Testis (tissue), 5 donors: ENCODE measurements at places on chromosomes 2 and 18. TPM values are rescaled to one million over a fixed set of nuclear protein-coding genes. Genes with fewer than 3 reads are reported as not detected.

Gene DSG2
- 8.6 TPM for polyA plus RNA-seq

Gene SIGLEC15
- 0.20 TPM for polyA plus RNA-seq

Gene SLC23A3
- polyA plus RNA-seq: 0.42 TPM

Gene SERPINB10
- not detected for polyA plus RNA-seq

Gene DES
- polyA plus RNA-seq: 199 TPM

Gene SPATA3
- polyA plus RNA-seq: 211 TPM

Gene CDH2
- 98.6 TPM for polyA plus RNA-seq

Gene FER1L5
- polyA plus RNA-seq: 15.0 TPM

Gene MYL12A
- 219 TPM for polyA plus RNA-seq

Gene ASB18
- 0.67 TPM for polyA plus RNA-seq

Gene LHCGR
- 2.1 TPM for polyA plus RNA-seq

Gene FSHR
- polyA plus RNA-seq: 8.8 TPM

Gene DCDC2C
- polyA plus RNA-seq: 9.9 TPM

Gene LRRTM1
- polyA plus RNA-seq: 1.1 TPM

Gene MC5R
- not detected for polyA plus RNA-seq

Gene ZNF2
- 7.1 TPM for polyA plus RNA-seq

Gene CYRIA
- polyA plus RNA-seq: 4.8 TPM

Gene PLA2R1
- 3.4 TPM for polyA plus RNA-seq

Gene CGREF1
- polyA plus RNA-seq: 7.4 TPM

Gene RUFY4
- polyA plus RNA-seq: 0.17 TPM

Gene DSG1
- polyA plus RNA-seq: 5.4 TPM

Gene CAPG
- polyA plus RNA-seq: 74.5 TPM

Gene XRCC5
- 145 TPM for polyA plus RNA-seq

Gene SH3BP4
- polyA plus RNA-seq: 33.3 TPM

Gene CYP27A1
- polyA plus RNA-seq: 30.2 TPM

Gene GAREM2
- 4.6 TPM for polyA plus RNA-seq

Gene POU3F3
- 0.96 TPM for polyA plus RNA-seq

Gene KCNIP3
- polyA plus RNA-seq: 23.9 TPM

Gene NCKAP1
- polyA plus RNA-seq: 59.6 TPM

Gene ALK
- 3.8 TPM for polyA plus RNA-seq

Gene CHRNG
- 0.26 TPM for polyA plus RNA-seq

Gene REG1A
- 0.74 TPM for polyA plus RNA-seq

Gene EVX2
- 2.3 TPM for polyA plus RNA-seq

Gene EGR4
- 4.6 TPM for polyA plus RNA-seq

Gene PDCD1
- polyA plus RNA-seq: 0.47 TPM

Gene CCDC148
- 5.7 TPM for polyA plus RNA-seq

Gene LOXHD1
- 59.4 TPM for polyA plus RNA-seq

Gene SOCS6
- polyA plus RNA-seq: 12.7 TPM

Gene CMPK2
- polyA plus RNA-seq: 11.1 TPM

Gene FANCL
- 27.8 TPM for polyA plus RNA-seq

Gene GRB14
- polyA plus RNA-seq: 30.6 TPM

Gene ADGRF3
- polyA plus RNA-seq: 1.6 TPM

Gene SIX3
- polyA plus RNA-seq: 0.20 TPM

Gene MC2R
- polyA plus RNA-seq: 0.24 TPM

Gene SLC39A10
- 23.3 TPM for polyA plus RNA-seq

Gene REEP1
- 112 TPM for polyA plus RNA-seq

Gene MGAT4A
- 12.1 TPM for polyA plus RNA-seq

Gene BCL11A
- polyA plus RNA-seq: 5.1 TPM

Gene KCNG2
- 0.50 TPM for polyA plus RNA-seq
